Cortex of kidney (tissue), 1 donor: ENCODE measurements at places on chromosomes 7 and 10.

DNA sequence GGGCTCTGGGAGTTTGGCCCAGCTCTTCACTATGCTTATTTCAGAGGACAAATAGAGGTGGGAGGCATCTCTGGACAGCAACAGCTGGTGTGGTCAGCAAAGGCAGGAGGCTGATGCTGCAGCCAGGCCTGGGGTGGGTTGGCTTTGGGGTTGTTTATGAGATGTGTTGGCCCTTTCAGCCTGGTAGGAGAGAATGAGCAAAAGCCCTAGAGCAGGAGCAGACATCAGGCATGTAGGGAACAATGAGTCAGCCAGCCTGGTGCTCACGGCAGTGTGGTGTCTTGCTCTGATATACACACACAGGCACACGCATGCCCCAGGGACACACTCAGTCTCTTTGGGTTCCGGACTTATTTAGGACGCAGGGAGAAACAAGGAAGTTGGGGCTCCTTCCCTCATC, 157.1 kb downstream of the PRKCQ start:
- no peak for DNase-seq

DNA sequence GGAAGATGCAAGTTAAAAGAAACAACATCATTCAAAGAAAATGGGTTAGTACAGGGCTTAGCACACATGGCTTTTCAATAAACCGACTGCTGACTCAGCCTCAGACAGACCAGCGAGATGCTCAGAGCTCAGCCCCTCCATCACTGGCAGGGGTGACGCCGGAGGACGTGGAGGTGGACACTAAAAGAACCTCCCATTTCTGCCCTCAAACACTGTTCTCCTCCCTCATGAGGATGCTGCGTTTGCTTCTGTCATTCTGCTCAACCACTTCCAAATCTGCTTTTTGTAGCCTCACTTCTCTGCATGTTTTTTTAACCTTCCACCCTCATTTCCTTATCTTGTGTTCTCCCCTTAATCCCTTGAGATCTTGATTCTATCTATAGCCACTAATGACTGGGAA, 15.3 kb downstream of the DENND11 start:
- no peak for DNase-seq

DNA sequence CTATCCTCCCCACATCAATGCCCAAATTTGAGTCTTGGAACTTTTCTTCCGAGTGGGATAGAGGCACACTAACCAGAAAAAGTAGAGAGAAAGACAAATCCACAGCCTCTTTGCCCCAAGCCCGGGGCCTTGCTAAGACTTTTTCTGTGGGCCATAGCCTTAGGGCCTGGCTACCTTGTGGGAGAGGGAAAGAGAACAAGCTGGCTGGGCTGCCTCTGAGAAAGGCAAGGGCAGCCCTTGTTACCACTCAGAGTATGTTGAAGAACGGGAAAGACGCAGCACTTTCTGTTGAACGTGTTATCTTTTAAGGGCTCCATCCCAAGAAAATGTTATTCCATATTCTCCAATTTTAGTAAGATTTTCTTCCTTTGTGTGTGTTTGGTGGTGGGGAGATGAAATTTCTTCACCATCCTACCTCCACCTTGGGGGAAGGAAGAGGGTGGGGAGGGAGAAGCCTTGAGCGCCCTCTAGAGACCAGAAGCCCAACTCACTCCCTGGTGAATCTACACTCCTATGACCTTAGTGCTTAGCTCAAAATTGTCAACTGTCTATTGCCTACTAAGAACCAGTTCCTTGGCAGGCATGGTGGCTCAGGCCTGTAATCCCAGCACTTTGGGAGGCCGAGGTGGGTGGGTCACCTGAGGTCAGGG, 3.9 kb upstream of the NRF1 start:
- DNase-seq: no peak

DNA sequence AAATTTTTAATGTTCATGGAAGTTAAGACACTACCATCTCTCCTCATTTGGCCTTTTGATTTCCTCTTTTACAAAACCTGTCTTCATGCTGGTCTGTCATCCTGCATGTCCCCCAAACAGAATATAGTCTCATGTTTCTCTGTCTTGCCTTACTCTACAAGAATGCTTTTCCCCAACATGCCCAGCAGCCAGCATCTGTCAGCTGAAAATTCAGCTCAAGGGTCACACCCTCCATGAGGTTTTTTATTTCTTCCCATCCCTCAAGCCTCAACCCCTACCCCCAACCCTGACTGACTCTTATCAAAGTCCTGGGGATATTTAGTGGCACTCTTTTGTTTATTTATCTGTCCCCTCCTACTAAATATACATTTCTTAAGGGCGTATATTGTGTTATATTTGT, 202.0 kb downstream of the ANK3 start:
- DNase-seq: no peak

- DNase-seq: no peak
Observed at GRCh38 chr10:16640153-16640552, 118.5 kb upstream of the C1QL3 start.

DNA sequence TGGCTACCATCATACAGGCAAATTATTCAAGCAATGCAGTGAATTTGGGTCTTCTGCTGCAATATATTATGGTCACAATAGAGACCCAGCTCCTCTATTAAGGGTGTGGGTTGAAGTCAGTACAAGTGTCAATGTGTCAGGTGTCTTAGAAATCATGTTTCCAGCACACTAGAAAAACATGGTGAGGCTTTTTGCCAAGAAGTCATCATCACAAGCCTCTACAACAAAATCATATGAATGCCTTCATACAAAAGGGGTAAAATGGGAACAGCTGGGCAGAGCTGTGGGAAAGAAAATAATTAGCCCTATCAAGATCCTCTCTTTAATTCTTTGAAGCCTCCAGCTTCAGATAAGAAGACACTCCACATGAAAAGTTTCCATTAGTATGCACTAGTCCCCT, 37.2 kb downstream of the FAM13C start:
- no peak for DNase-seq

- DNase-seq: no peak
Observed at GRCh38 chr7:70040970-70041766, 442.9 kb downstream of the AUTS2 start.

DNA sequence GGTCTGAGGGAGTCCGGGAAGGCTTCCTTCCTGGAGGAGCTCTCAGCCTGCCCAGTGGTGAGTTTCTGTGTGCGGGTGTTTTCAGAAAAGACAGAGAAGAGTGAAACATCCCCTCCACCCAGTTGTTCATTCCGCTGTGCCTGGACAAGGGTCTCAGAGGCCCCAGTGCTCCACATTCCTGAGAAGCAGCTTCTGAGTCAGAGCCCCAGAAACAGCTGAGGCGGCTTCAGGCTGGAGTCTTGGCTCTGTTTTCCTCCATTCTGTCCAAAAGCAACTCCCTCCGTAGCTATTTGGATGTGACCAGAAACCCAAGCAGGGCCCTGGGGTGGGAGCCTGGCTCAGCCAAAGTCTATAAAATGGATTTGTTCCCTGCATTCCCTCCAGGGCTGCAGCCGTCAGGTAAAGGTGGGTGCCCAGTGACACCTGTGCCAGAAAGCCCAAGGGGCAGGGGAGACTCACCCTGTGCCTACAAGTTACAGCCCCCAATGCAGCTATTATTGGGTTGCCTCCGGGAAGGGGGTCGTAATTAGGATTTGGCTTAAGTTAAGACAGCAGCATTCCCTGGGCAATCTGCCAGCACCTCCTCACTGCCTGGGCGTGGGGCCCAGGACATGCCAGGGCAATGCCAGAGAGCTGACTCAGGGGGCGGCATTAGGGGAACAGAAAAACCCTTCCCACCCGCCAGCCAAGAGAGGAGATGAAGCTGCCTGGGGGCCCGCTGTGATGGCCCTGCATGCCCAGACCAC, 13.1 kb upstream of the CAMK2G start:
- no peak for DNase-seq

GRCh38 chr7:152754075-152754730, 5.3 kb upstream of the ACTR3B start:
- DNase-seq: no peak
